Endothelial cell of umbilical vein (primary cell): ENCODE measurements at places on chromosomes 6 and 20. TPM values are rescaled to one million over a fixed set of nuclear protein-coding genes. Genes with fewer than 3 reads are reported as not detected.

Gene EYA2
- not detected in 2 replicates for total RNA-seq

Gene DTNBP1
- total RNA-seq, result 21.8 and 24.3 TPM in 2 replicates

Gene IL17F
- not detected in 2 replicates for total RNA-seq

GRCh38 chr6:34138191-34138590, 7.7 kb downstream of the GRM4 start:
- no peak overlapping the region for H3K27ac ChIP-seq
- H3K4me1 ChIP-seq, result no peaks in the 10 kb centered on the region
- peaks cover 27% of the 10 kb centered on the region for H3K27me3 ChIP-seq

DNA sequence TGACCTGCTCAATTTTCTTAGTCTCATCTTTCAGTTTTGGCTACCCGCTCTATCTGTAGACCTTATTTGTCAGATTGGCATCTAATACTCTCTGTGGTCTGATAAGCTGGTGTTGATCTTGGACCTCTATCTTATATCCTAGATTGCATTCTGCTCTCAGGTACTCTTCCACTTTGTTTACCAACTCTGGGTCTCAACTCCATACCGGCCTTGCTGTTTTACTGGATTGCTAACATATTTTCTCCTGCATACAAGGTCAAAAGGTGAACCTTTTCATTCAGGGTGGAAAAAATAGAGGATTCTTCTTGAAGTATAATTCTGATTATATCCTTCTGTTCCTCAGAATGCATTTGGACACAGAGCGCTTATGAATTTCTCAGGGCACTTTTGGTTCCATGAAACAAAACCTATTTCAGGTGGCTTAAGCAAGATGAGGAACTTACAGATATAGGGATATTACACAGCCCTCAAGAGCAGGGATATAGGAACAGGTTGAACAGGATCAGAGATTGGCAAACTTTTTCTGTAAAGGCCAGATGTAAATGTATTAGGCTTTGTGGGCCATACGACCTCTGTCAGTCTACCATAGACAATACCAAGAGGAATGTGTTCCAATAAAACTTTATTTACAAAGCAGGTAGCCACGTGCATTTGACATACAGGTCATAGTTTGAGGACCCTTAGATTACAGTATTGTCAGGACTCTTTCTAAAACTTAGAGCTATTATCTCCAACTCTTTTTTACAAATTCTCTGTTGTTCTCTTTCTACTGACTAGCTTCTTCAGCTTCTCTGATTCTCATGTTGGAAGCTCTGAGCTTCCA, 2.5 kb upstream of the SH3BGRL2 start:
- H3K4me3 ChIP-seq, result no peak overlapping the region
- no peak overlapping the region for H3K27ac ChIP-seq
- H3K27me3 ChIP-seq, result no peaks in the 10 kb centered on the region
- DNase-seq, result no peak

DNA sequence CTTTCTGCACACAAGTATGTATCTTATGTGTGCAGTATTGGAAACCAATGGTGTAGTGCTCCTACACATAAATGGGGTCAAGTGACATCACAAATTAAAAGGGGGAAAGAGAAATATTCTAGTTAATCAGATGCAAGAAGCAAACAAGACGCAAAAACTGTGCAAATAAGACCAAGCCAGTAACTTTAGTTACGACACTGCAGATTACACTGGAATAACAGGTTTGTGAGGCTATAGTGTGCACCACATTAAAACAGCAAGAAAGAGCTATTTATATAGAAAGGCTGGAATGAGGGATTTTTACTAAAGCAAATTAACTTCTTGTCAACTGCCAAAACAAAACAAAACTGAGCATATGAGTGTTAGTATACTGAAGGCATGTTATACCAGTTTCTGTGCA, 45.8 kb downstream of the NR2E1 start:
- DNase-seq, result no peak
- no peak overlapping the region for H3K27ac ChIP-seq
- no peaks in the 10 kb centered on the region for H3K4me1 ChIP-seq

- no peak overlapping the region for H3K27ac ChIP-seq
- H3K36me3 ChIP-seq, result peaks cover 5% of the 10 kb centered on the region
- peaks cover 38% of the 10 kb centered on the region for H3K4me1 ChIP-seq
Measured at GRCh38 chr6:137875606-137876005, 8.5 kb downstream of the TNFAIP3 start.

- no peaks in the 10 kb centered on the region for H3K36me3 ChIP-seq
- H3K4me3 ChIP-seq, result no peak overlapping the region
- no peak overlapping the region for H3K27ac ChIP-seq
- no peaks in the 10 kb centered on the region for H3K27me3 ChIP-seq
- no peaks in the 10 kb centered on the region for H3K4me1 ChIP-seq
- no peak for DNase-seq
Measured at GRCh38 chr6:35647400-35647799, 41.3 kb downstream of the FKBP5 start.

- H3K27me3 ChIP-seq, result no peaks in the 10 kb centered on the region
- no peak overlapping the region for H3K27ac ChIP-seq
- no peaks in the 10 kb centered on the region for H3K36me3 ChIP-seq
- DNase-seq, result no peak
- H3K4me1 ChIP-seq, result no peaks in the 10 kb centered on the region
- no peak overlapping the region for H3K4me3 ChIP-seq
Measured at GRCh38 chr20:39638731-39639130, 676.6 kb downstream of the DHX35 start.

- peak within 1 kb of the TSS; percentile 10 for H3K4me3 ChIP-seq
- H3K36me3 ChIP-seq, result no peaks in the 10 kb centered on the region
- H3K4me1 ChIP-seq, result no peaks in the 10 kb centered on the region
- no peak within 1 kb of the TSS for H3K27ac ChIP-seq
Measured at GRCh38 chr20:1184638-1185315, at the start of gene TMEM74B. Gene TMEM74B, minus strand, starts transcription at chr20:1184981. Its CDS starts 1,180 bp downstream, at chr20:1183801.

GRCh38 chr6:161919691-161920090, 645.8 kb upstream of the AGPAT4 start:
- H3K27ac ChIP-seq, result no peak overlapping the region
- no peak overlapping the region for H3K4me3 ChIP-seq
- no peak for DNase-seq
- H3K4me1 ChIP-seq, result peaks cover 12% of the 10 kb centered on the region

DNA sequence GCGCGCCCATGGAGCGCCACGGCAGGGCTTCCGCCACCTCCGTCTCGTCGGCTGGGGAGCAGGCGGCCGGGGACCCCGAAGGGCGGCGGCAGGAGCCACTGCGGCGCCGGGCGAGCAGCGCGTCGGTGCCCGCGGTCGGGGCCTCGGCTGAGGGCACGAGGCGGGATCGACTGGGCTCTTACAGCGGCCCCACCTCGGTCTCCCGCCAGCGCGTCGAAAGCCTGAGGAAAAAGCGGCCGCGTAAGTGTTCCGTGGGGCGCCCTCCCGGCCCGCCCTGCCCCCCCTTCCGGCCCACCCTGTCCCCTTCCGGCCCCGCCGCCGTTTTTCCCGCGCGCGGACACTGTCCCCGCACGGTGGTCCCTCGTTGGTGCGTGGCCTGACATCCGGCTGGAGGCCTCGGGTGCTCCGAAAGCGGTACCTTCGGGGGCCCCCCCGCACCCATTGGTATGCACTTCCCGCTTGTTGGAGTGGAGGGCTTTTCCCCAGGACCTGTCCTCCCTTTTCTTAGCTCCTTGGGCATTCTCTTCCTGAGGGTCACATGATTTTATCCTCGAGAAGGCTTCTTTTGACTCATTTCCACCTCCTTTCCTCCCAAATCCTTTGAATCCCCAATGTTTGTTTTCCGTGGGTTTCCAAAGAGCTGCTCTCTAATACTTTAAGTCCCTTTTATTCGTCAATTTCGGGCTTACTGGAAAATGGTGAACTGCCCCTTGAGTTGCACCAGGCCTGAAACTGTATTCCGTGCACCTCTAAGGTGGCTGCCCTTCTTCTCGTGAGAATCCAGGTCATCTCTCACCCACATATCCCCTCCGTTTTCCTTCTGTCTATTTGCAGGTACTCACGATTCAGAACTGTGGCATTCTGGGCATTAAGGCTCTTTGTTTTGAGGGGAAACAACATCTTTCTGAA, 556 bp downstream of the PANK2 start:
- peaks cover 41% of the 10 kb centered on the region for H3K4me1 ChIP-seq
- H3K4me3 ChIP-seq, result peak overlapping the region; percentile 87
- DNase-seq, result peak; percentile 53
